ENCODE measurements at places on chromosomes 7 and 10.

- DNase-seq = no peak
Observed at GRCh38 chr10:34305189-34305588, 509.9 kb downstream of the PARD3 start.

- no peak for DNase-seq
Observed at GRCh38 chr7:7563813-7564212, 2.9 kb upstream of the MIOS start.

DNA sequence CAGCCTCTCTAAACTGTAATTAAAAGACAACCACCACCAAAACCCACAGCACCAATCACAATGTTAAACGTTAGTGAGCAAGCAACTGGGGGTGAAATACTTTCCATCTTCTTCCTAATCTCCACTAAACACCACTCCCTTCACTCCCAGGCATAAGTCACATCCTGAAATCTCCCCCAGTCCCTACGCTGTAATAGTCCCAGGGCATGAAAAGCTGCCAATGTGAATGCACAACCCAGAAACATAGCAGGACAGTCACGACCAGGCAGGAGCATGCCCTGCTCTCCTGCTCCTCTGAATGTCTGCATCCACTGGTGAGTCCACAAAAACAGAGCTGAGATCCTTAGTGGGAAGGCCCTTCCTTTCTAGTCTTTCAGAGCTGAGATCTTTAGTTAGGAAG lies 288.9 kb downstream of the PARD3 start:
- no peak for DNase-seq

DNA sequence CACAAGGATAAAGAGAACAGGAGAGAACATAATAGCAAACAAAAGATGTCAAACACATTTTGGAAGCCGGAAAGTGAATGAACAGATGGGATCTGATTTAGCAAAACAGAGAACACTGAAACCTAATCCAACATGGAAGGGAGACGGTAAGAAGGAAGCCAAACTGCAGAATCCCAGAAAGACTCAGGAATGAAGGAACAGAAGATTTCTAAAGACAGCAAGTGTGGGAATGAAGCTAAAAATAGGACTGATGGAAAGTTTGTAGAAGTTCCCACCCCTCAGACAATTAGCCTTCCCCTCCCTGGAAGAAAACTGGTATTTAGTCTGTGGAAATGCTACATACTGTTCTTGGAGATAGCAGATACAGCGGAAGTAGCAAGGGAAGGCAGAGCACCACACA lies 40.8 kb downstream of the SLC16A12 start:
- no peak for DNase-seq

GRCh38 chr7:36966636-36967035 lies 242.3 kb upstream of the AOAH start:
- DNase-seq = no peak

DNA sequence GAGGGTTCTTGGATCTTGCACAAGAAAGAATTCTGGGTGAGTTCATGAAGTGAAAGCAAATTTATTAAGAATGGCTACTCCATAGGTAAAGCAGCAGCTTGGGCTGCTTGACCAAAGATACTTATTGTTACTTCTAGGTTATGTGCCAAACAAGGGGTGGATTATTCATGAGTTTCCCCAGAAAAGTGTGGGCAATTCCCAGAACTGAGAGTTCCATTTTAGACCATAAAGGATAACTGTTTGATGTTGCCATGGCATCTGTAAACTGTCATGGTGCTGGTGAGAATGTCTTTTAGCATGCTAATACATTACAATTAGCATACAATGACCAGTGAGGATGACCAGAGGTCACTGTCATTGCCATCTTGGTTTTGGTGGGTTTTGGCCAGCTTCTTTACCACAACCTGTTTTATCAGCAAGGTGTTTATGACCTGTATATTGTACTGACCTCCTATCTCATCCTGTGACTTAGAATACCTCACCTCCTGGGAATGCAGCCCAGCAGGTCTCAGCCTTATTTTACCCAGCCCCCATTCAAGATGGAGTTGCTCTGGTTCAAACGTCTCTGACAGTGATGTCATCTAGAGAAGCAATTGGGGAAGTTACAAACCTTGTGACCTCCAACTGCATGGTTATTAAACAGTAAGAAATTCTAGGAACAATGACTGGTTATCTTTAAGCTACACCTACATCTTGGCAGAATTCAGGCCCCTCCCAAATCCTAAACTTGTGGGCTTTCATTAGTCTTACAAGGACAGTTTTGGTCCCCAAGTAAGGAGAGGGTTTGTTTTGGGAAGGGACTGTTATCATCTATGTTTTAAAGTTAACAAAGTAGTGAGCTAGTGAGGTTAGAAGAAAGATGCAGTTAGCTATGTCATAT lies 48.0 kb upstream of the INHBA start:
- no peak for DNase-seq

- DNase-seq = no peak
Observed at GRCh38 chr10:81873932-81874816, 820 bp upstream of the NRG3 start.

All from globus pallidus (tissue), 1 donor.